Activated T-helper 17 cell treated with anti-CD3 and anti-CD28 coated beads, Interleukin-2, amount 50 U/mL, for 72 hours (primary cell): ENCODE measurements at places on chromosomes 4 and X.

DNA sequence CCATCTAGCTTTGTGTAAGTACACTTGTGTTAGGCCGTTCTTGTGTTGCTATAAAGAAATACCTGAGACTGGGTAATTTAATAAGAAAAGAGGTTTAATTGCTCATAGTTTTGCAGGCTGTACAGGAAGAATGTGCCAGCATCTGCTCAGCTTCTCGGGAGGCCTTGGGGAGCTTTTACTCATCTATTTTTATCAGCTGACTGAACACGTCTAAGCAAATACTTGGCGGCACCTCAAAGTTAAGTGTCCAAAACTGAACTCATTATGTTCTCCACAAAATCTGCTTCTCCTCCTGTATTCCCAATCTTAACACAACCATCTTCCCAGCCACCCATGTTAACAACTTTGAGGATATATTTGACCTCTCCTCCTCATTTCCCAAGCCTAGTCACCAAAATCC is 42.4 kb upstream of the GATB start:
- ATAC-seq = no peak

GRCh38 chr4:16461362-16461761 is 235.1 kb upstream of the TAPT1 start:
- ATAC-seq = no peak

DNA sequence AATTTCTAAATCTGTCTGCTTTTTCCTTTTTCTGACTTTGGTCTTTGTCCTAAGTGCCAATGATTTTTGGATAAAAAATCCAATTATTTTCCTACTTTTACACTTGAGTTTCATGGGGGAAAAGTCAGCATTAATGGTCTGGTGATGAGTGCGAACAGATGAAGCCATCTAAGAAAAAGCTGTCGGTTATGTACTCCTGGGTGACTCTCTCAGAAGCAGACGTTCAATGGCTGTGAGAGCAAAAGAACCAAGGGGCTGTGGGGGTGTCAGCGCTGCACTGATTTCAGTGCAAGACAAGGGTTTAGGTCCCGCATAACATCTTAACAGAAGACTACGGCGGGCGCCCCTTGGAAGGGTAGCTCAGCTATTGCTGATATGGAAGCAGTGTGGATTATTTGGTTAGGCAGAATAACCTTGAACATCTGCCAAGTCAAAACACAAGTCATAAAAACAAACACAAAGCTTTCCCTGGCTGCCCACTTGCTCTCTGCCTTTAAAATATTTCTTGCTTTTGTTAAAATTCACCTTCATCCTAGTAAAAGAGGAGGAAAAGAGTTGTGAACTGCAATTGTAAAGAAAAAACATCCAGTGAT is 240.5 kb downstream of the MAML3 start:
- no peak for ATAC-seq

GRCh38 chr4:1480720-1481119 is 74.5 kb upstream of the NKX1-1 start:
- ATAC-seq = no peak

- ATAC-seq = no peak
Measured at GRCh38 chrX:43083016-43083415, 305.1 kb upstream of the PPP1R2C start.

- ATAC-seq = peak; percentile 62
Measured at GRCh38 chrX:150547375-150548115, 20.9 kb upstream of the MTM1 start.

GRCh38 chr4:89039730-89040338 is 17.2 kb downstream of the FAM13A start:
- ATAC-seq = no peak

DNA sequence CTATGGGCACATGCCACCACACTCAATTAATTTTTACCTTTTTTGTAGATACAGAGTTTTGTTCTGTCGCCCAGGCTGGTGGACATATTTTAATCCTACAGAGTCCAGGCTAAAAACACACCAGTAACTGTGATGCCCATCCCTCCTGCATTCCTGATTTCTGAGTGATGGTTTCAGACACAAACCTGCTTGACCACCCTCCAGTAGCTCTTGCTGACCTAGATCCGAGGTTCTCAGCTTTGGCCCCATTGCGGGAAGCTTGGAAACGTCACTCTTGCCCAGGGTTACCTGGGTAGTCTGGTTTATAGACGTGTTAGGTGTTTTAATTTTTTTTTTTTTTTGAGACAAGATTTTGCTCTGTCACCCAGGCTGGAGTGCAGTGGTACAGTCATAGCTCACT is 7.5 kb downstream of the CD99 start:
- no peak for ATAC-seq

DNA sequence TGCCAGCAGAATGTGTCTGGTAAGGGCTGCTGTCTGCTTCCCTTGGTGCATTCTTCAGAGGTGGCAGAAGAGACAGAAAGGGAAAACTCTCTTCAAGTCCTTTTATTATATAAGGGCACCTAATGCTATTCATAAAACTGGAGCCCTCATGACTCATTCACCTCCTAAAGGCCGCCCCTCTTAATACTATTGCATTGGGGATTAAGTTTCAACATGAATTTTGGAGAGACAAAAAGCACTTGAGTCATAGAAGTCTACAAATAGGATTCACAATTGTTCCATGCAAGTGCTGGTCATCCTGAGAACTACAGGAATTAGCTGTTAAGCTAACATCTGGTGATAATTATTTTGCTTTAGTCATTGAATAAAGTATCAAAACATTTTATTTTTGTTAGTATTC is 349.5 kb downstream of the HS3ST1 start:
- ATAC-seq = no peak

GRCh38 chr4:55186123-55186522 is 60.7 kb upstream of the KDR start:
- no peak for ATAC-seq

- no peak for ATAC-seq
Measured at GRCh38 chr4:13244444-13244843, 239.7 kb downstream of the RAB28 start.

GRCh38 chrX:18537524-18537923 is 112.1 kb downstream of the CDKL5 start:
- ATAC-seq = no peak

GRCh38 chrX:39318506-39319343 is 517.5 kb downstream of the MID1IP1 start:
- ATAC-seq = no peak

DNA sequence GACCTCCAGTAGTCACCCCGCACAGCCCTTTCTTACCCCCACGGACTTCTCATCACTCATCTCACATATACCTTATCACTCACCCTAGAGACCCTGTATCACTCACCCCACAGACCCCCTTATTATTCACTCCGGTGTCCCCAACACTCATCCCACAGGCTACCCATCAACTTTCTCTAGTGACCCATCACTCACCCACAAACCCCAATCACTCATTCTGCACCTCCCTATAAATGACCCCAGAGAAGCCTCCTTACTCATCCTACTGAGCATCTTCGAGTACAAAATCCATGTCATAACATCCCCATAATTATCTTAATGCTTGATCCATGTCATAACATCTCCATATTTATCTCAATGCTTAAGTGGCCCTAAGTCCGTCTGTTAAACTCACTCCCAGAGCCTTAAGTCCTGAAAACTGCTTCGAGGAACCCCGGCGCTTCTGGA is 934 bp downstream of the ZNF41 start:
- peak; percentile 55 for ATAC-seq

DNA sequence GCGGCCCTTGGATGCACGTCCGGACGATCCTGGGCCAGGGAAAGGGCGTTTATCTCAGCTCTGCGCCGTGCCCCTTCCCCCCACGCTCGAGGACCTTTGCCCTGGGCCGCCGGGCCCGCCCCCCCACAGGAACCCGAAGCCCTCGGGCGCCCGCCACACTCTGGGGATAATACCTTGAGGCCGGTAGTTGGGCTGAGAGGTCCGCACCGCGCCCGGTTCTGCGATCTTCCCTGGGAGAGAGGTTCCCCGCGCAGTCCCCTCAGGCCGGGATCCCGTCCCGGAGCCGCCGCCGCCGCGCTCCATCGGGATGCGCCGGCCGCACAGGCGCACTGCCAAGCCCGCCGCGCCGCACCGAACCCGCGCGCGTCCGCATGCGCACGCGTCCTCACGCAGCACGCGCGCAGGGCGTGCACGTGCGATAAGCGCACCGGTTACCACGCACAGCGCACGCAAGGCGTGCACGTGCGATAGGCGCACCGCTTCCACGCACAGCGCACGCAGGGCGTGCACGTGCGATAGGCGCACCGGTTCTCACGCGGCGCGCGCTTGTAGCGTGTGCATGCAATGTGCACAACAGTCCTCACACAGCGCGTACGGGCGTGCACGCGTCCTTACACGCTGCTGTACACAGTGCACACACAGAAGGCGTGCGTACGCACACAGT is at the start of gene MAP7D2:
Gene MAP7D2, minus strand, starts transcription at position 331 of the 664 bp plus-strand sequence. Its CDS starts 28 bp downstream, at position 303.
- ATAC-seq = no peak

DNA sequence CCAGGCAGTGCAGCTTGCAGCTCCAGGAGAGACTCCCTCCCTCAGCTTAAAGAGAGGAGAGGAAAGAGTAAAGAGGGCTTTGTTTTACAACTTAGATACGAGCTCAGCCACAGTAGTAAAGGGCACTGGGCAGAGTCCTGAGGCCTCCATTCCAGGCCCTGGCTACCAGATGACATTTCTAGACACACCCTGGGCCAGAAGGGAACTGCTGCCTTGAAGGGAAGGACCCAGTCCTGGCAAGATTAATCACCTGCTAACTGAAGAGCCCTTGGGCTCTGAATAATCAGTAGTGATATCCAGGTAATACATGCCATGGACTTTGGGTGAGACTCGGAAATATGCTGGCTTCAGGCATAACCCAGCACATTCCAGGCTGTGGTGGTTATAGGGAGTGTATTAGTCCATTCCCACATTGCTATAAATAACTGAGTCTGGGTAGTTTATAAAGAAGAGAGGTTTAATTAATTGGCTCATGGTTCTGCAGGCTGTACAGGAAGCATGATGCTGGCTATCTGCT is 15.3 kb upstream of the SLC16A2 start:
- no peak for ATAC-seq

DNA sequence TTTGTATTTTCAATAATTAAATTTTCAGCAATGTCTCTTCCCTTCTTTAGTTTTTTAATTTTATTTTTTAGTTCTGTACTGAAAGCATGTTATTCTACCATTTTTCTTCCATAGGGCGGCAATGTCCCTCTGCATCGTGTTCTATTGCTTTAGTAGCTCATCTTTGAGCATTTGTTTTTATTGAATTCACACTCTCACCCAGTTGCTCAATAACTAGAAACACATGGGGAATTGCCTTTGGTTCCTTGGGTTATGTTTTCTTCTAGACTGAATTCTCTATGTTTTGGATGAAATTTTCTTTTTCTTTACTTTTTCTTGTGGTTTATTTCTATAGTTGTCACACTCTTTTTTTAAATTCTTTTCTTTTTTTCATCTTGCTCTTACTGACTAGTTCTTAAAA is 233.8 kb upstream of the LDB2 start:
- ATAC-seq = no peak

- peak; percentile 66 for ATAC-seq
Measured at GRCh38 chr4:89254847-89255246, 52.8 kb downstream of the GPRIN3 start.

DNA sequence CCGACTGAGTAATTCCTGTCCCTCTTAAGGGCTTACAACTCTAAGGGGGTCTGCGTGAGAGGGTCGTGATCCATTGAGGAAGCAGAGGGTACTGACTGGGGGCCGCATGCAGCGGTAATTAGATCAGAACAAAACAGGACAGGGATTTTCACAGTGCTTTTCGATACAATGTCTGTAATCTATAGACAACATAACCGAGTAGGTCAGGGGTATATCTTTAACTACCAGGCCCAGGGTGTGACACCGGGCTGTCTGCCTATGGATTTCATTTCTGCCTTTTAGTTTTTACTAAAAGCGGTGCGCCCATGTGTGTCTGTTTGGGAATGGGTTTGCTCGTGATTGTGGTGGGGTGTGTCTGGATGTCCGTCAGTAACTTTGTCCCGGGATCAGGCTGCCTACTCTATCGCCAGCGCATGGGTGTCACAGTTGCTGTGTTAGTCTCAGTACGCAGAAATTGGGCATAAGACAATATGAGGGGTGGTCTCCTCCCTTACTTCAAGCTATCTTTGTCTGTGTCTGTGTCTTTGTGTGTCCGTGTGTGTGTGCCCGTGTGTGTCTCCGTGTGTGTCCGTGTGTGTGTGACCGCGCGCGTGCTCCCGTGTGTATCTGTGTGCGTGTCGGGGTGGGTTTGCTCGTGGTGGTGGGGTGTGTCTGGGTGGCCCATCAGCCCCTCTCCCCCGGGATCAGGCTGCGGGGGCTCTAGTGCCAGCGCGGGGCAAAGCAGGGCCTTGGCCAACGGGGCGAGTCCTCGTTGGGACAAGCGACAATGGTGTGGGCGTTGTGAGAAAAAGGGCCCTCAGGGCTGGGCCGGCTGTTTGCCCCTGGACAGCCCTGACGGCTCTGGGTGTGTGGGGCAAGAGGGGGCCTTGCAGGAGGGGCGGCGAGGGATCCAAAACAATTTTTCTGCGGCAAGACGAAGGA is 10.4 kb downstream of the FRG2 start:
- ATAC-seq = no peak

DNA sequence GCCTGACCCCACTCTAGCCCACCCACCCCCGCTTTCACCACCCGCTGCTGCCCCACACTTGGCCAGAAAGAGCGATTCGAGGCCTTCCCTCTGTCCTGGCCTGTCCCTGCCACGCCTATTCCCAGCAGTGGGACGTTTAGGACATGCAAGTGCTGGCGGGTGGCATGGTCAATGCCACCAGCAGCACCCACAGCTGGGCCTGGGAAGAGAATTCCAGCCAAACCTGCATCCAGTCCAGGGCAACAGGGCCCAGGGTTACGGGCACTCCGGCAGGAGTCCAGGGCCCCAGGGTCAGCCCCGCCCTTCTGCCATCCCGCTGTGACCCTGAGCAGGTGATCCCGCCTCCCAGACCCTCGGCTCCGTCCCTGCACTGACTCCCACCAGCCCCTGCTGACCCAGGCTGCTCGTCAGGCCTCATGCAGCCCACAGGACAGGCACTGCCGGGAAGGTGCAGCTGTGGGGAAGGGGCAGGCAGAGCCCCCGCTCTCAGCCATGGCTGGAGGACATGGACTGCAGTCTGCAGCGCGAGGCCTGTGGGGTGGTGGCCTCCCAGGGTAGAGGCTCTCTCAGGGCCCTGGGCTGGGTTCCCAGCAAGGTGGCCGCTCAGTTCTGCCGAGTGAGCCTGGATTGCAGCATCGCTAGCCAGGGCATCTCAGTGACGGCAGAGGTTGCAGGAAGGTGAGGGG is 6.8 kb upstream of the HTRA3 start:
- no peak for ATAC-seq

- ATAC-seq = no peak
Measured at GRCh38 chr4:146855761-146856160, 89.9 kb downstream of the TTC29 start.

DNA sequence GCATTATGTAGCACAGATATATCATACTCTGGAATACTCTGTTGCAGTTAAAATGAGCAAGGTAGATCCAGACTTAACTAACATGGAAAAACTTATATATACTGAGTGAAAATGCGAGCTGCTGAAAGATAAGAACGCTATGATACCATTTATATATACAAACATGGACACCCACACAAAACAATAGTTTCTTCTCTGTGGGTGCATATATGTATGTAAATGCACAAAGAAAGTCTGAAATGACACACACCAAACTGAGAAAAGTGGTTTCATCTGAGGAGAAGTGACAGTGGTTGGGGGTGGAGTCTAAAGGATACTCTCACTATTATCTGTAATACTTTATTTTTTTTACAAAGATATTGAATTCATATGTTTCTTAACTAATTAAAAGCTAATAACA is 12.2 kb upstream of the FGF2 start:
- ATAC-seq = peak; percentile 96

- ATAC-seq = no peak
Measured at GRCh38 chrX:45063319-45064095, 137.2 kb downstream of the DIPK2B start.
